ENCODE measurements at places on chromosomes 5 and 9. TPM values are rescaled to one million over a fixed set of nuclear protein-coding genes. Genes with fewer than 3 reads are reported as not detected.

Gene PCDHGA5
- polyA plus RNA-seq = 2.7 TPM

Gene FAM114A2
- polyA plus RNA-seq = 35.2 TPM

Gene CATSPER3
- 1.7 TPM for polyA plus RNA-seq

Gene PFN3
- polyA plus RNA-seq = 2.0 TPM

Gene KIAA0825
- polyA plus RNA-seq = 5.2 TPM

Gene RNF20
- polyA plus RNA-seq = 67.0 TPM

Gene DIPK1B
- 27.6 TPM for polyA plus RNA-seq

Gene ADGRD2
- polyA plus RNA-seq = 0.10 TPM

Gene AHRR
- 5.9 TPM for polyA plus RNA-seq

All from left kidney (tissue), 8 donors.